ENCODE measurements at places on chromosomes 12 and 14.

GRCh38 chr12:71562676-71563595 lies 100.7 kb downstream of the ZFC3H1 start:
- no peak for DNase-seq

GRCh38 chr12:76634133-76634532 lies 74.6 kb upstream of the OSBPL8 start:
- no peak for DNase-seq

DNA sequence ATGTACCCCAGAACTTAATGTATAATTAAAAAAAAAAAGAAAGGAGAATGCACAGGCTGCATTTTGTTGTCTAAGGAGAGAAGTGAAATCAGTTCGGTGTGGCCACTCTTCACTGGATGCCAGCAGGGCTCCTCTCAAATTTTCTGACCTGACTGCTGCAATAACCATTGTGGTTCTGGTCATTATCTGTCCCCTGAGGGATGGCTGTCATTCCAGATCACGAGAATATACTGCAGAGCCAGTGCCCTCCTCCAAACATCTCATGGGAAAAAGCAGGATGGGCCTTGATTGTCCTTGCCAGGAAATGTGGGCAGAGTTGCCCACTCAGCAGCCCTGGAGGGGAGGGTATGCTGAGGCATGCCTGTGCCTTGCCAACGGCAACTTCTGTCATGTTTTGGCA lies 139.1 kb downstream of the SLC8A3 start:
- DNase-seq, result no peak

GRCh38 chr14:86357876-86358275 lies 827.9 kb downstream of the FLRT2 start:
- DNase-seq, result no peak

GRCh38 chr12:52946334-52946733 lies 2.6 kb upstream of the KRT18 start:
- no peak for DNase-seq

GRCh38 chr12:98360401-98360800 lies 155.0 kb upstream of the TMPO start:
- no peak for DNase-seq
